Naive thymus-derived CD4-positive, alpha-beta T cell (primary cell): ENCODE measurements at places on chromosomes 2 and 18. TPM values are rescaled to one million over a fixed set of nuclear protein-coding genes. Genes with fewer than 3 reads are reported as not detected.
A peak's percentile ranks its signal among the peaks of the same experiment; 100 is the strongest.

The TNFRSF11A gene
- 0.19 TPM for total RNA-seq

The SPP2 gene
- total RNA-seq: not detected

The FBXO36 gene
- 0.51 TPM for total RNA-seq

DNA sequence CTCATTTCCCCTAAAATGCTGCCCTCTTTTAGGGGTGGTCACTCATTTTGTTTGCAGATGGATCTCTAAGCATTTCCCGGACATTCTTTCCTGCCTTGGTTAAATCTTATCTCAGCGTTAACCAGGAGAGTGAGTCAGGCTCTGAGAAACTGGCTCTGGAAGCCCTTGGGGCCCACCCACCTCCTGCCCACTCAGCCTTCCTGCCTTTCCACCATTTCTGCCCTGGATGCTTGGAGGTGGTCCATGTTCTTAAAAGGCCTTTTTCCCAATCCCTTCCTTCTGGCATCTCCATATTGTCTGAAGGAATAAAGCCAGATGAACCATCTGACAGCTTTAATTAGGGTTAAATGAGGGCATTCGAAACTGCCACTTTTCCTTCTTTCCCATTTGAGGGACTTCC, 9.5 kb downstream of the HK2 start:
- DNase-seq: no peak

The UBE2F gene
- 48.3 TPM for total RNA-seq

- no peak for DNase-seq
These were observed 917.6 kb upstream of the ACVR2A start for GRCh38 chr2:146927080-146927711.

GRCh38 chr2:97844311-97844859, 131.0 kb downstream of the ZAP70 start:
- no peak for DNase-seq

DNA sequence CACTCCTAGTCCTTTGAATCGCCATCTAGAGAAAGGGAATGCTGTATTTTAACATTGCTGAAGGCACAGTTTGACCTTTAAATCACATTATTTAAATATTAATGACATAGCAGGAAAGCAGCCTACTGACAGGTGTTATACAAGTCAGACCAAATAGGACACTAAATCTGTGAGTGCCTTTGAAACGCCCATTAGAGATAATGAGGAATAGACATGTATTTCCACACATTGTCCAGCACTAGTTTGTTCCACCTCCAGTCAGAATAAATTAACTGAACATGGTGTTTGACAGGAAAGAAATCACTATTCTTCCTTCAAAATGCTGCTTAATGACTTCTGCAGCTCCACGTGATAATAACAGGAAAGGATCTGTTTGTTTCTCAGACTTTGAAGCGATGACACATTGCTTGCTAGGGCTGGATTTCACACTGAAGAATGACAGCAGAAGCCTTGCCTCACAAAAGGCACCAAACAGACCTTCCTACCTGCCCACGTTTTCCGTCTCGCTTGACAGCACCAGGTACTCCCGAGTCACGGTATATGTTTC, 90.5 kb upstream of the DDX18 start:
- no peak for DNase-seq

DNA sequence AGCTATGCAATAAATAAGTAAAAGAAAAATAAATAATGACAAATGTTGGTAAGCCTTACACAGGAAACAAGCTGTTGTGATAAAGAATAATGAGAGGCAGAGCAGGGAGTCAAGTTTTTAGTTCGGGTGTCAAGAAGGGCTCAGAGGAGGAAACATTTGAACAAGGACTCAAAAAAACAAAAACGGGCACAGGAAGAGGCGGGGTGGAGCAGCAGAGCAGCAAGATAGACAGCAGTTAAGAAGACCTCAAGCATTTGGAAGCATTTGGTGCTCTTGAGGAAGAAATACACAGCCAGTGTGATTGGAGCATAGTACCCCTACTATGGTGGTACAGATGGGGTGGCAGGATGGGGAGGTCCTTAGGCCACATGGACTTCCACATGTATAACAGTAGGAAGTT, 2.8 kb downstream of the TMEM169 start:
- peak; percentile 47 for DNase-seq

The EGR4 gene
- total RNA-seq: 0.15 and 0.23 TPM in 2 replicates

GRCh38 chr2:231207734-231208133, 9.3 kb downstream of the ARMC9 start:
- no peak for DNase-seq

The CCNYL1 gene
- 5.6 and 6.7 TPM in 2 replicates for total RNA-seq

GRCh38 chr18:50473881-50474280, 86.0 kb upstream of the MAPK4 start:
- DNase-seq: no peak

DNA sequence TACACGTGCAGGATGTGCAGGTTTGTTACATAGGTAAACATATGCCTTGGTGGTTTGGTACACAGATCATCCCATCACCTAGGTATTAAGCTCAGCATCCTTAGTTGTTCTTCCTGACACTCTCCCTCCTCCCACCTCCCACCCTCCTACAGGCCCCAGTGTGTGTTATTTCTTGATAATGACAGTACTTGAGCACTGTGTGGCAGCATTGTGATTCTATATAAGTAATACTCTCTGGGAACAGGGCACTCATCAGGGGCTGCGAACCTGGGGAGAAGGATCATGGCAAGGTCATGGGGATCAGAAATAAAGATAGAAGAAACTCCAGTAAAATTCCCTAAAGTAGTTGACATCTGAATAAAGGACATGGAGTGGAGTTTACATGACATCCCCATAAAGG, 1256.2 kb upstream of the CRIM1 start:
- DNase-seq: no peak

DNA sequence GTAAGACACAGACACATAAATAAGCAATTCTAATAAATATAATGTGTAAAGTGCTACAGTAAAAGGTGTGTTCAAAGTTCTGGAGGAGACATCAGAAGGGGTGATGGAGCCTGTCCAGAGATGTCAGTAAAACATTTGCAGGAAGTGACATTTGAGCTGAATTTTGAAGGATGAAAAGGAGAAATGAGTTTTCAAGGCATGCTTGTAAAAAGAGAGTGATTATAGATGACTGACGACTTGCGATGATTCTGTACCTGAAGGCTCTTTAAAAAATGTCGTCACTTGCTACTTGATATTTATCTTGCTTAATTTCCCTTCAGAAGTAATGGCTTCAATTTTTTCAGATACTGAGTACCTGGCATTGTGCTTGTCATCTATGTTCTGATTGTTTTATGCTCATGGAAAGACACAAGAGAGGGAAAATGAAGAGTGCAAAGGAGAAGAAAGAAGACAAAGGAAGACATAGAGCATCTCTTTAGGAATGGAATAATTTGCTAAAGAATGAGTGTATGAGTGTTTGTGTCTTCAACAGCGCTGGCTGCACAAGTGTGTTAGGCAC, 73.9 kb downstream of the PLA2R1 start:
- DNase-seq: no peak

GRCh38 chr2:106827158-106827557, 58.8 kb downstream of the ST6GAL2 start:
- no peak for DNase-seq

- DNase-seq: no peak
These were observed 110.5 kb downstream of the KLF7 start for GRCh38 chr2:207055257-207055656.

DNA sequence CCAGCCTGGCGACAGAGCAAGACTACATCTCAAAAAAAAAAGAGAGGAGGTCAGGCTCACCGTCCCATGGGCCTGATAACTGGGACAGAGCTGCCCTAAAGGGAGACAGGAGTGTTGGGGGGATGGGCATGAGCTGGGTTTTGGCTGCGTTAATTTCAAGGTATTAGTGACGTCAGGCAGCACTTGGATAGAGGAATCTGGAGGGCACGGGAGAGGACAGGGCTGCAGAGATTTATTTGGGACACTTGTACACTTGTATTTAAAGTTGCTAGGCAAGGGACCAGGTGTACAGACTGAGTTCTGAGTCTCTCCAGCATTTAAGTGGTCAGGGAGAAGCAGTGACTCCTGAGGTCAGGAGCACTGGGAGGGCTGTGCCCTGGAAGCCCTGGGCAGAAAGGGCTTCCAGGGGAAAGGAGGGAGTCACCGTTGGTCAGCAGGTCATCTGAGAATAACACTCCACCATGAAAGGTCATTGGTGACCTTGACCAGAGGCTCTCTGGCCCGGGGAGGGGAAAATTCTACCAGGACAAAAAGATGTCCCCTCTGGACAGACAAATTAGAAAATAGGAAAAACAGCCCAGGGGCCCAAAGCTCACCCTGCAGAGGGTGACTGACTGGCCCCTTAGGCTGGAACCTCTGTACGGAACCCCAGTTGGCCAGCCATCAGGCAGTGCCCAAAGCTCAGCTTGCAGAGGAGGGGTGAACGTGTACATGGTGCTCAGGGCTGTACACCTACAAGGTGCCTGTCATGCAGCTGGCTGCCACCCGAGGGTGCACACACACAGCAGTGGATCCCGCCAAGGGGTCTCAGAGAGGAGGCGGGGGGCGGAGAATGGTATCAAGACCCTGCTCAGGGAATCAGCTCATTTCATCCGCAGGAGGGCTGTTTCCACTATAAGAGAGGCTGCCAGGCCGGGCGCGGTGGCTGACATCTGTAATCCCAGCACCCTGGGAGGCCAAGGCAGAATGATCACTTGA, 23.0 kb upstream of the CNNM3 start:
- no peak for DNase-seq

The ABCG5 gene
- not detected for total RNA-seq

The ANKRD44 gene
- total RNA-seq: 294 TPM

DNA sequence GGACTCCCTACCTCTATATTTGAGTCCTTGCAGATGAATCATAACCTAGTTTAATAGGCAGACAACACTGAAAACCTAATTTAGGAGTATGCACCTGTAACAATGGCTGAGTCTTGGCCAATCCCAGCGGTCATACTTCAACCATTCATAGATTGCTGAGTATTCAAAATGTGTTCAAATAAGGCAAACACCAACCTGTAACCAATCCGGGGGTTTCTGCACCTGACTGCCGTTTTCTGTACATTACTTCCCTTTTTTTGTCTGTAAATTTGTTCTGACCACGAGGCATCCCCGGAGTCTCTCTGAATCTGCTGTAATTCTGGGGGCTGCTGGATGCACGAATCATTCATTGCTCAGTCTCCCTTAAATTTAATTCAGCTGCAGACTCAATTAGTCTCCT, 338.6 kb downstream of the STK39 start:
- DNase-seq: no peak

GRCh38 chr2:241161646-241162281, 11.5 kb downstream of the PPP1R7 start:
- no peak for DNase-seq

GRCh38 chr2:28898048-28898447, 3.6 kb downstream of the WDR43 start:
- DNase-seq: no peak
